ENCODE measurements at places on chromosomes 7 and 10. TPM values are rescaled to one million over a fixed set of nuclear protein-coding genes. Genes with fewer than 3 reads are reported as not detected.
A peak's percentile ranks its signal among the peaks of the same experiment; 100 is the strongest.

Gene GALNT17
- not detected for total RNA-seq

DNA sequence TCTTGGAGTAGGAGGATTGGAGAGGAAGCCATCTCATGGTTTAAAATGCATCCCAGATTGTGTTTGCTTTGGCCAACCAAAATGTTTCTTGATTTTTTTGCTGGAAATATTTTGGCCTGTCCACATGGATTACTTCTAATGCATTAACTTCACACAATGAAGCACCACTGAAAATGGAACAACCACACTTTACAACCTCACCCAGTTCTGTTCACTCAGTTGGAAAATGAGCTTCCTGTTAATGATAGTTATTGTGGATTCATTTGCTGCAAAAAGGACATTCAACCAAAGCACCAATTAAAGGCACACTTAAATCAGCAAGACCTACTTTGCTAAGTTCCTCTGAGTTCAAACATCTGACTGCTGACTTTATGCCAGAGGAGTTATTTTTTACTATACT is 11.3 kb upstream of the A1CF start:
- DNase-seq, result no peak

- DNase-seq, result peak; percentile 34
Measured at GRCh38 chr10:1050145-1050544, 1.2 kb upstream of the IDI1 start.

DNA sequence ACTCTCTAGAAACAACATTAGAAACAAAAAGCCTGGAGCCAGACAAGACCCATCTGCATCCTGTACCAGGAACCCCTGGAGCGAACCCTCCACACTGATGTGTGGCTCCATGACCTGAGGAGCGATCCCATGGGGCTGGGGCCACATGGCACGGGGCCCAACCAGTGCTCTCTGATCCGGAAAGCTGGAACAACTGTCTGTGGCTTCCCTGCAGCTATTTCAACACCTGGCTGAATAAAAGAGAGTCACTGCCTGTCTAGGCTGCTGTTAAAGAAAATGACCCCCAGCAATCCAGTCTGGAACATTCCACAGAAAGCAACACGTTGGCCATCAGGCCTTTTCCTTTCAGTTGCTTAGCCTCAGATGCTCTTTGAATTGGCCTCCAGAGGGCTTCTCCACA is 20.9 kb downstream of the UROS start:
- no peak for DNase-seq

DNA sequence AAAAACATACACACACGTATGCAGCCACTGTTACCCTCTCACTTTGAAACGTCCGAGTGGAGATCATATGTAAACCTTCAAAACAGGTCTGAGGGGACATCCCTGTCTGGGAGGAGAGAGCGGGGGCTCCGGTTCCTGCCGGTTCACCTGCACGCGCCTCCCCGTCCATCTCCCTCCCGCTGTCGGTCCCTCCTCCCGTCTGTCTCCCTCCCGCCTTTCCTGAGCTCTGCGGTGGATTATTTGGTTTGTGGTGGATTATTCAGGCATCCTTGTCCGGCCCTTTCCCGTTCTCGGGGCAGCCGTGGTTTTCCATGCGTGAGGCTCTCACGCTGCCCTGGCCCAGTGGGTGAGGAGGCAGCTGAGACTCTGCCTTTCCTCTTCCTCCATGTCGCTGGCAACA is 59.8 kb downstream of the NKX6-2 start:
- DNase-seq, result no peak

GRCh38 chr7:37430640-37431039 is 18.0 kb downstream of the ELMO1 start:
- no peak for DNase-seq

Data from fibroblast of the aortic adventitia (primary cell).